ENCODE measurements at places on chromosomes 13 and 19. TPM values are rescaled to one million over a fixed set of nuclear protein-coding genes. Genes with fewer than 3 reads are reported as not detected.

DNA sequence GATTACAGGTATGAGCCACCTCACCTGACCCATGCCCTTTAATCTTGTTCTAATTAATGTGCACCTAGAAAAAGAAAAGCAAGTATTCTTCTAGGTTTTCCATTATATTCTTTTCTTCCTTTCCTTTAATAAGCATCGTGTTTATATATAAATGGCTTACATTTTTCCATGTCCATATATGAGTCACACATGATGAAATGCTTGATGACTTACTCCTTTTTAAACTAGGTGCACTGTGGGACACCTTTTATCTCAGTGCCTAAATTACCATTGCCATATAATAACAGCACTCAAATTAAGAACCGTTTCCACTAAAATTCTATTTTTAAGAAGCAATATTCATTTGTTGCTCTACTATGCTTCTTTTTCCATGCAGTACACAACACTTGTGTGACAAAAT lies 363.3 kb downstream of the LIG4 start:
- no peak for DNase-seq

- DNase-seq: no peak
Observed at GRCh38 chr13:63425131-63425530, 2009.5 kb upstream of the PCDH20 start.

DNA sequence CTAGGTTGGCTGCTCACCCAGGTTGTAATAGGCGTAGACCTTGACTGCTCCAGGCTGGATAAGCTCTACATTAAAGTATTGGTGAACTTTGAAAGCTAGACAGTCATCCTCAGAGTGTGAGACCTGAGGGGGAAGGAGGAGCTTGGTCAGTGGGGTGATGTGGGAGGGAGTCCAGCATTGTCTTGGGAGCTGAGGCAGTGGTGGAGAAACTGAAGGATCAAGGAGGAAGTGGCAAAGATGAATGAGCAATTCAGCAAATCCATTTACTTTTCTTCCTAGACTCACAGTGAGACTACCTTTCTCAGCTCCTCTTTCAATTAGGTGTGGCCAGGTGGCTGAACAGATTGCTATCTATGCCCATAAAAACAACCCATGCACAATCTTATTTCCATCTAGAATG lies 10.2 kb upstream of the TNFSF14 start:
- no peak for DNase-seq

- no peak for DNase-seq
Observed at GRCh38 chr19:56538761-56539263, at the start of gene ZFP28. ZFP28 (plus strand) TSS chr19:56538948; CDS start chr19:56539019, 71 bp downstream.

GRCh38 chr13:44769686-44770085 lies 193.6 kb upstream of the TSC22D1 start:
- DNase-seq: no peak

- peak; percentile 44 for DNase-seq
Observed at GRCh38 chr19:51811344-51811743, 16.4 kb downstream of the FPR3 start.

DNA sequence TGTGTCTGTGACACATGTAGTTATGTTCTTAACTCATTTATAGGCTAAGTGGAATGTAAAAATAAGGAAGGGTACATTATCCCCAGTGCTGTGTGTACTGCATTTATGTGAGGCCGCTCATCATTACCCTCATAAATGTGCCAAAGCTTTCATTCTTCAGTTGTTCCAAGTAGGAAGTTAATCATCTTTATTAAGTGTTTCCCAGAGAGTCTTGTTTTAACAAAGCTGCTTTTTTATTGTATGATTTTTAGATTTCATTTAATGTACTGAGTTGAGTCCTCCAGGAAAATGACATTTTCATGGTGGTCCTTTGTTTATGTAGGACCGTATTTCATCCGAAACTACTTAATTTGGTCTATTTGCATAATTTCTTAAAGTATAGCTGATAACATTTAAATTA lies 379.8 kb downstream of the DLEU7 start:
- DNase-seq: no peak

GRCh38 chr13:107650081-107650701 lies 565.1 kb downstream of the LIG4 start:
- DNase-seq: peak; percentile 42

DNA sequence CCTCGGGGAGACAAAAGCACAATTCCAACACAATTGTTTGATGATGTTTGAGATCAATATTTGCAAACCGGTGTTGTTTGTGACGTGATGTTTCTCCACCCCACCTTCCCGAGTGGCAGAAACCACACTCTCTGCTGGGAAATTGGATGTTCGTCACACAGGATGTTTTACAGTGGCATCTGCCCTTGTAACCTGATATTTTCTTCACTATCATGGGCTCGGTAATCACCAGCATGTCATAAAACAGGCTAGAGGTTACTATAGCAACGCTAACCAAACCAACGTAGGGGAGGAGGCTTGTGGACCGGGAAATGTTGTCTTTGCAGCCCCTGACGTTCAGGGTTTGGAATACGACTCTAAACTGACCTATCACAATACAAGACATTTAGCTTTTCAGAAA lies 454.5 kb downstream of the IRS2 start:
- DNase-seq: peak; percentile 60

DNA sequence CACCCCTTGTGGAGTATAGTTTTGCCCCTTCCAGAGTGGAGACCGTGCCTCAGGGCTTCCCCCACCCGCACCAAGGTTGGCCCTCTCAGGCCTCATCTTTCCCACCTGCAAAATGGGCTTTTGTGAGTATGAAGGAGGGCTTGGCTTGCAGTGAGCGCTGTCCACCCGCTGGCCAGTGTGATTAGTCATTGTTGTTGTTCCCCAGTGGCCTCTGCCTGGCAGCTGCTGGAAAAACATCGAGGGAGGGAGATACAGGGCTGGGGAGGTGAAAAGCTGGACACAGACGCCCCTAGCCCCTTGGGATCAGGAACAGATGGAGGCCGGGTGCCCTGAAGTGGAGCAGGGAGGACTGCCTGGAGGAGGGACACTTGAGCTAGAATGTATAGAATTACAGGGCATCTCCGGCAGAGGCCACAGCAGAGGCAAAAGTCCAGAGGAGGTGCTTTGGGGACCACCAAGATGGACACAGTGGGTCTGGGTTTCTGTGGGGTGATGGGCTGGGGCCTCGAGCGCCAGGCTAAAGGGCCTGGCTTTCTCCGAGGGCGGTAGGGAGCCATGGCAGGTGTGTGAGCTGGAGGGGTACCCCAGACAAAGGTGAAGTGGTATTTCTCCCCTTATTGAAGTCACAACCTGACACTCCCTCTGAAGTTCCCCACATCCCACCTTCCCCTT lies 3.9 kb upstream of the IL12RB1 start:
- DNase-seq: no peak

DNA sequence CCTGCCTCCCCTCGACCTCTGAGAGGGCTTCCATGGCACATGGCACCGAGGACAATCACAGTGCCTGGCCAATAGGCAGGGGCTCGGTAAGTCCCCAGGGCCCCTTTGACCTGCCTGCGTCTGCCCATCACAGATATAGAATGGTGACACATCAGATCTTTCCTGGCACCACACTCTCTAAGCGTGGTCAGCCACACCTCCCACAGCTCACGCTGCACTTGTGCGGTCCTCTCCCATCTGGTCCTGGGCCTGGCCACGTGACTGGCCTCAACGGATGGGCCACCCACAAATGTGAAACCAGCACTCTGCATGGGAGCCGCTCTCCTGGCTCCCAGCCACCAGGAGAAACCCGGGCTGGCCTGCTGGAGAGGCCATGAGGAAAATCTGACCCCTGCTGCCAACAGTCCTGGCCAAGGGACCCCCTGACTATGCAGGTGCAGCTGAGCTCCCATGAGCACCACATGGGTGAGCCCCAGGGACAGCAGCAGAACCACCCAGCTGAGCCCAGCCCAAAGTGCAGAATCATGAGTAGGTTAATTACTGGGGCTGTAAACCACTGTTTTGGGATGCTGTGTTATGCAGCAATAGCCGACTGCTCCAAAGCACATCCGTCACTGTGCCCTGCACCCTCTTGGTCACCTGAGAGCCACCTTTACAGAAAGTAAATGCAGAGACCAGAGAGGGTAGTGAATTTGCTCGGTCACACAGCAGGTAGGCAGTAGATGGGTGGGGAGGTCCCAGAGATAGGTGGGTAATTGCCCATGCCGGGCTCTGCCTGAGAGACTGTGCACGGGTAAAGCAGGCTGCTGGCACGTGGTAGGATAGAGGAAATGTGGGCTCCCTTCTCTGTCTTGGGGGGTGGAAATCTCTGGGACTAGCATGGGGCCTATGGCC lies 9.7 kb upstream of the MEF2B start:
- no peak for DNase-seq

DNA sequence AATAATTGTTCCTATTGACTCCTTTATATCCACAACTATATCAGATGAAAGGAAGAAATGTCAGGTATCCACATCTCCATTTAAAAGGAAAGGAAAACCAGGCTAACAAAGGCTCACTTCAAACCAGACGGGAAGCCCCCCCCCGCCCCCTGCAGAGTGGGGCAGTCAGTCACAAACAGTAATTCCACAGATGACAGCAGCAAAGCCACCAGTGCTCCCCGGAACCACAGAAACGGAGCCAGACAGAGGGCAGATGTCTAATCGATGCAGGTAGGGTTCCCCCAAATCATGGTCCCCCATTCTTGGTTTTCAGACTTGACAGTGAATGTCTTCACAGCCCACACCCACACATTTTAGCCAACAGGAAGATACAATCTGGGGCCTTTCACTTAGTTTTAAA lies 100.8 kb downstream of the STK24 start:
- no peak for DNase-seq

DNA sequence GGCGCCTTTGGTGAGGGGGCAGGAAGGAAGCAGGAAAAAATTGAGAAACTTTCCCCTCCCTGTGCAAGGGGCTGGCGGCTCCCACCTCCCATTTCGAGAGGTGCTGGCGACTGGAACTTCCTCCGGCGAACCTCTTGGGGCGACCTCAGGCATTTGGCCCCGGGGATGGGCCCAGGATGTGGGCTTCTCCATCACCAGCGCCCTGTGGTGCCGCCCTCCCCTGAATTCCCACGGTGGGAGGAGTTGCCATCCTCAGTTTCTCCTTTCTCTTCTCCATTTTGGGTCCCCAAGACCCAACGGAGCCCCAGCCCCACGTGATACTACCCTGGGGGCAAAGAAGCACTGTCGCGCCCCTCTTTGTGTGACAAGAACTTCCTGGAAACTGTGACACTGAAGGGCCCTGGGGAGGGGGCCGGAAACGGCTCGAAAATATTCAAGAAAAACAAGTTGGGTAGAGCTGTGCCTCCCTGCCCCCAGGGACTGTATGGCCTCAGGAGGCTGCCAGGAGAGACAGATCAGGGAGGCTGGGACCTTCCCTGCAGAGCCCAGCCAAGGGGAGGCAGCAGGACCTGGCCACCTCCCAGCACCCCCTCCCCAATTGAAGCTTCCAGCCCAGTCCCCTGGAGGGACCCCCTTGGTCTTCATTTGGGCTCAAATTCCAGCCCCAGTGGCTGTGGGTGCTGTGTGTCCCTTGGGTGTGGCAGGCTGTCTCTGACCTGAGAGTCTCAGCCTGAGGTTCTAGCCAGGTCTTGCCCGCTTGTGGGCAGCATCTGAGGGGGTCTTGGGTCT lies 16.2 kb upstream of the AP1M2 start:
- peak; percentile 46 for DNase-seq

- DNase-seq: peak; percentile 51
Observed at GRCh38 chr19:20412846-20413245, 152.7 kb downstream of the ZNF737 start.

DNA sequence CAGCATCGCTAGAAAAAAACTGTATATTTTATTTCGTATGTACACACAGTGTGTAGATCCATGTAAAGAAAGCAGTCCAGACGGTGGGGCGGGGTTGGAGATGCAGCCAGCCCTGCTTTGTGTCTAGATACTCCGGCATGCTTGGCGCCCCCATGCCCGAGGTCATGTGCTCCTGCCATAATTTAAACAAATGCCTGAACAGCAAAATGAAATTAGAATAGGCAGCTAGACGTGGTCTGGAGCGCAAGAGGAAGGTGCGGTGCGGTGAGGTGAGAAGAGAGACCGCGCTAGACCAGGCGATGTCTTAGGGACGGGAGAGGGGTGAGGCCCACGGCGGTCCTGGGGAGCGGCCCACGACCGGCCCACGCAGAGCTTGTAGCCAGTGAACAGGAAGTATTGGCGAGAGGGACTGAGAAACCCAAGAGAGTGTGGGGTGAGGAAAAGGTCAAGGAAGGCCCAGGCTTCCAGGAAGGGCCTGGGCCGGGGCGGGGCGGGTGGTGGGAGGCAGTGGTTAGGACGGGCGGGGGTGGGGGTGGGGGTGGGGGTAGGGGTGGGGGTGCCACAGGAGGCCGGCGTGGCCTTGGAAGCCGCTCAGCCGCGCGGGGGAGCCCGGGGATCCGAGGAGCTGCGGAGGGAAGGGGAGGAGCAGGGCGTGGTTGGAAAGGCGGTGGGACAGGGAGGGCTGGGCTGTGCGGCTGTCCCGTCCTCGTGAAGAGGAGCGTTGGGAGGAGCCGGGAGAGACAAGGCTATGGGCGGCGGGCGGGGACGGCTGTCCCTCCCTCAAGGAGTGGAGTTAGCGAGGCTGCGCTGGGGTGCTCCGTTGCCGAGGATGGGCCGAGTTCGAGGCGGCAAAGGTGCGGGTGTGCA lies 254.7 kb upstream of the SGCG start:
- peak; percentile 96 for DNase-seq

- no peak for DNase-seq
Observed at GRCh38 chr19:18991006-18991405, 42.3 kb downstream of the SUGP2 start.

DNA sequence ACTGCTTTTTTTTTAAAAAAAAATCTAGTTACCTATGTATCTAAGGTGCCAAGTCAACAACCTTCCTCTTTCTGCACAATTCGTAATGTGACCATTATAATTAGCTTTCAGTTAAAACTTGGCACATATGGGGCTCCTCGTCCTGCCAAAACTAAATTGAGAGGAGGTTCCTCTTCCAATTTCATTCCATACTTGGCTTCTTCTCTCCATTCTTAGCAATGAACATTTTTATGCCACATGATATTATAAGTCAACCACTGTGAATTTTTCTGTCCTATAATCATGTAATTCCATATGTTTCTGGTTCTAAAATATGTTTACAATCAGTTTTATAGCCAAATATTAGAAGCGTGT lies 177.0 kb downstream of the DCLK1 start:
- DNase-seq: no peak

DNA sequence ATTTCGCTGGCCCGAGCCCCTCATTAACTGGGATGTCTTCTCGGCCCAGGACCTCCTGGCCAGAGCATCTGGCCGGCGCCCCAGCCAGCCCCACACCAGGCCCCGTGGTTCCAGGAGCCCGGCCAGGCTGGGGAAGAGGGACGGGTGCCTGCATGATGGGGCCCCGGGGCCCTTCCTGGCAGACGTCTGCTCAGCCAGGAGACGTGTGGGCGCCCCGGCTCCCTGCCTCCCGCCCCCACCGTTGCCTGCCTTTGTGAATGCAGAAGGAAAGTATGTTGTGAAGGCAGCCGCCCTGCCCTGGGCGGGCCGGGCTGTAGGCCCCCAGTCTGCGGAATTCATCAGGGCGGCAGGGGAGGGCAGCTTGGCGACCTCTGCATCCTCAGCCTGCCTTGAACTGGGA lies 4.4 kb upstream of the COMP start:
- DNase-seq: peak; percentile 81

Gene LRRC8E
- total RNA-seq: 0.48 TPM

Gene TBXA2R
- total RNA-seq: 1.9 TPM

Gene ZSCAN1
- total RNA-seq: 0.24 TPM

Gene PRTN3
- not detected for total RNA-seq

Gene ZNF100
- 20.0 TPM for total RNA-seq

Gene SAMD1
- total RNA-seq: 21.9 TPM

Gene KLHL1
- 1.4 TPM for total RNA-seq

Gene CFD
- 35.2 TPM for total RNA-seq

Gene ATP7B
- 18.3 TPM for total RNA-seq

Gene ZNF561
- 33.7 TPM for total RNA-seq

Gene NLRP12
- total RNA-seq: 1.7 TPM

Gene NTN5
- not detected for total RNA-seq

Gene MPHOSPH8
- 25.3 TPM for total RNA-seq

Gene ZNF428
- 18.8 TPM for total RNA-seq

Gene USP12
- total RNA-seq: 52.2 TPM

Data from umbilical cord (tissue), 2 donors.